ENCODE measurements at places on chromosomes 12 and 14.

GRCh38 chr14:52000696-52001095 lies 11.3 kb downstream of the RTRAF start:
- no peak for DNase-seq

- no peak for DNase-seq
Observed at GRCh38 chr12:40223646-40224045, 1.2 kb upstream of the LRRK2 start.

- DNase-seq: no peak
Observed at GRCh38 chr12:18275981-18276380, 14.7 kb downstream of the PIK3C2G start.

GRCh38 chr12:116697716-116698115 lies 40.2 kb downstream of the SPRING1 start:
- DNase-seq: no peak

- DNase-seq: no peak
Observed at GRCh38 chr14:89684139-89684538, 267.1 kb upstream of the FOXN3 start.

GRCh38 chr14:69079188-69079742 lies 73.7 kb downstream of the DCAF5 start:
- no peak for DNase-seq

DNA sequence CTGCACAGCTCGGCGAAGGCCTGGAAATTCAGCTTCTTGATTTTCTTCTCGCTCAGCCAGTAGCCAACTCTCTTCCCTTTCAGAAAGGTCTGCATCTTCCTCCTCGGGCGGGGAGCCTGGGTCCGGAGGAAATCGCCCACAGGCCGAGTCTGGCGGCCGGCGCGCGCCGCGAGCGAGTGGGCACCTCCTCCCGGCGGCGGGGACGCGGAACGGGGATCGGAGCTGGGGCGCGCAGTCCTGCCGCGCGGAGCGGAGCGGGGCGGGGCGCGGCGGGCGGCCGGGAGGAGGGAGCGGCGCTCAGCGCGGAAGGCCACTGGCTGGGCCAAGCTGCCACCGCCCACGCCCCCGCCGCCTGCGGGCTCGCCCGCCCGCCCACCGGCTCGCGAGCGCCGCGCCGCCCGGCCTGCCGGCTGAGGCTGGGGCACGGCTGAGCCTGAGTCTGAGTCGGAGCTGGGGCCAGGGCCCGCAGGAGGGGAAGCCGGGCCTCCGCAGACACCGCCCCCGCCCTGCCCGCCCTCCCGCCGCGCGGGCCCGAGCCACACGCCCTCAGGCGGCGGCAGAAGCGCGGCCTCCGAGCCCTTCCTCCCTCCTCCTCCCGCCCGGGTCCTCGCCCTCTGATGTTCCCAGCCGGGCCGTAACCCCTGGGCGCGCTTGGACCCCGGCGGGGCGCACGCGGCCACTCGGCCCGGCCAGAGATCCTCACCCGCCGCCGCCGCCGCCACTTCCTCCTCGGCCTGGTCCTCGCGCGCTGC lies 480 bp downstream of the ITPK1 start:
- peak; percentile 89 for DNase-seq

DNA sequence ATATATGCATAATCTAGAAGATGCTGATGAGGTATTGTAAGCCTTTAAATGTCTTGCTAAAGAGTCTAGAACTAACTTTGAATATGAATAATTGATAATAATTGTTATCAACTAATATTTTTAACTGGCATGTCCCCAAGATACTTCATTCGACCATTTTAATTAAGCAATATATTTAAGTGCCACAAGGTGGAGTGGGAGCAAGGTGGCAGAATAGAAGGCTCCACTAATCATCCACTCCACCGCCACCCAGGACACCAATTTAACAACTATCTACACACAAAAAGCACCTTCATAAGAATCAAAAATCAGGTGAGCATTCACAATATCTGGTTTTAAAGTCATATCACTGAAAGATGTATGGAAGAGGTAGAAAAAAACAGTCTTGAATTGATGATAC lies 409.6 kb downstream of the SEC23A start:
- no peak for DNase-seq

DNA sequence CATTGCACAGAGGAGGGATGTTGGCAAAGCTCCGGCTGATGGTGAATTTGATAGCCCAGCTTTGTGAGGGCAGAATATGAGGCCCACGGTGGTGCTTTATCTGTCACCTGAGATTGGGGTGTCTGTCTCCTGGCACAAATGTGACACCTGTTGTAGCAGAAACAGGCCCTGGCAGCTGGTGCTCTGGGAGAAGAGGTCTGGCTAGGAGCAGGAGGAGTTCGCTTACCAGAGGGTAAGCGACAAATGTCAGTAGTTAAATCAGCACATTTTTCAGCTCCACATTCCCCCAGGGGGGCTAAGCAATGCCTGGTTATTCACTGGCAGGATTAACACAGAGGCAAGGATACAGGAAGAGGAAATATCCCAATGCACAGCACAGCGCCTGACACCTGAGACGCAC lies 71.1 kb downstream of the B4GALNT3 start:
- DNase-seq: no peak

DNA sequence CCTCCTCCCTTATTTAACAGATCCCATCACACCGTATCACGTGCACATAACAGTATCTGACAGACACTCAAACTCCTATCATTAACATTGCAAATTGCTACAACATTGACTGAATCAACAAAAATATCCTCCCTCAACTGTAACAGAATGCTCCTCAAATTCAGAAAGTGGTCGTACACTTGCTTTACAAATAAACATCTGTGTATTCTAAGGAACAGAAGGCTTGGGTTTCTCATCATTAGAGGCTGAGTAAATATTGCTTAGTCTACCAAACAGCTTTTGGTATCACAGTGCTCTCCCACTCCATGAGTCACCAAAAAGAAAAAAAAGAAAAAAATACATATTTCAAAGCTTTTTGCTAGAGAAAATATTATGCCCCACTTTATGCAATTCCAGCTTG lies 23.9 kb downstream of the FERMT2 start:
- DNase-seq: no peak

DNA sequence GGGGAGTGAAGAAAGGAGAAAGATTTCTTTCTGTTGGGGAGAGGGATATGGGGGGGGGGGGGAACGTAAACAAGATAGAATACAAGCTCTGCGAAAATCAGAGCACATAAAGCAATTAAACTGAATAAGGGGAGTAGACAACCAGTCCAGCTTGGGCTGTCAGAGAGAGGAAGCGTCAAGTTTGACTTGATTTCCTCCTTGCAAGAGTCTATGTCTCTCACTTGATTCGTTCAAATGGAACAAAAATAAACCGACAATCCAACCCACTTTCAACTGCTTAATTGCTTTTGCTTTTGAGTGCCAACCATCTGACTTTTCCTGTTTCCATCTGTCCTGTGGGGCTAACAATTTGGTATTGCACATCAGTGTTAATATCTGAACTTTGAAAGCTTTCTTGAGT lies 942 bp downstream of the SYT1 start:
- DNase-seq: no peak

GRCh38 chr14:32980902-32981501 lies 42.3 kb downstream of the NPAS3 start:
- DNase-seq: no peak

DNA sequence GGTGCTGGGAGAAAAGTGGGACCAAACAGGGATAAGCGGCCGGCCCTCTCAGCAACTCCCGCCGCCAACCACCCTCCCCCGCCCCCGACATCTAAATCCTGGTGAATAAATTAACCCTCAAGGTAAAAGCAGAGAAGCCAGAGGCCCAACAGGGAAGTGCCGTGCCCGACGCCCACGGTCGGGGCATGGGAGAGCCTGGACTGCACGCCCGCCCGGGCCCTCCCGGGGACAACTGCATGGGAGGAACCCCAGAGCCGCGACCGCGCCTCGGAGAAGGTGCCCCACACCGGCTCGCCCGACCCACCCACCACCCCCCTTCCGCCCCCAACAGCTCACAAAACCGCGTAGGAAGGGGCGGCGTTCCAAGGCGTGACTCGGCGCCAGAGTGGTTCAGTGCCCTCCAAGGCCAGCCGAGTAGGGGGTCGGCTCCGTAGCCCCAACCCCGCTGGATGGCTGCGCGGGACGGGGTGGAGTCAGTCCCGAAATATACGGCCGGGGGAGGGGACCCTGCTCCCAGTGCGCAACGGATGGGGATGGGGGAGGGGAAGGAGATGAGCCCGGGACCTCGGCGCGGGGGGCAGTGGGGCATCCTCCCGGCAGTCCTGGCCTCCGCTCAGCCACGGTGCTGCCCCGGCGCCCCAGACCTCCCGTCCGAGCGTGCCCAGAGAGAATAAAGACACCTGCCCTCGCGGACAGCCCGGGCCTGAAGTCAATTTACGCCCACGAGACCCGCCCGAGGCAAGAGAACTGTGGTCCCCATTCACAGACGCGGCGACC lies 732 bp downstream of the SLC25A29 start:
- DNase-seq: no peak

DNA sequence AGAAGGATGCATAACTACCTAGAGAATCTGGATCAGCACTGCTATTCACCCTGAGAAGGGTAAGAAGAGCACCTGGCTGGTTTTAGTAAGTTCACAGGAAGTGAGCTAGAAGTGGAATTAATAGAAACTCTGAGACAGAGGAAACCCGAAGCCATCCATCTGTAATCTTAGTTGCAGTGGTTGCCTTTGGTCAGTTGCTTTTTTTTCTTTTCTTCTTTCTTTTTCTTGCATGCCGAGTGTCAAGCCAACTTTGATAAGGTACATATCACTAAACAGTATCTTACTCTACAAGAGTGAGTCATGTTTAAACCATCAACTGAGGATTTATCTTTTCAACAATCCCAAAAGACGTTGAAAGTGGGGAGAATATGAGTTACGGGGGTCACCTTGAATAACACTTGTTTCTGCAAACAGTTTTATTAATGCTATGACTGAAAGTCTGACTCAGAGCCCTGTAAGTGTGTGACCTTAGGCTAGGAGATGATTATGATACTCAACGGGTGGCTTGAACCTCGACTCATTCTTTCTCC lies 26.7 kb downstream of the C12orf75 start:
- DNase-seq: no peak

DNA sequence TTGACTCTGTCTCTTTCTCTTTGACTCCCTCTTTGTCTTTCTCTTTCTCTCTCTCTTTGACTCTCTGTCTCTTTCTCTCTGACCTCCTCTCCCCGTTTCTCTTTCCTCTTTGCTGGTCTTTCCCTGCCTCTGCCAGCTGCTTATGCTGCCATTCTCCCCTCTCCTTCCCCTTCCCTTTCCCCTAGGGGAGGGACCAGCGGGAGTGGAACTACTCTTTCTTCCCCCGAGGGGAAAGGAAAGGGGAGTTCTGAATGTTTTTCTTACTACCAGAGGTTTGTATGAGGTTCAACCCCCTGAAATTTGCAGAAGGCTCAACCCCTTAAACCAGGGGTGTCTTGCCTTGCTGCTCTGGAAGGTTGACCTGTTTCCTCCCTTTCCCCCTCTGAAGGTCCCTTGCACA lies 24.7 kb upstream of the RNASE1 start:
- no peak for DNase-seq

GRCh38 chr12:132384916-132385774 lies 55.8 kb upstream of the GALNT9 start:
- DNase-seq: no peak

DNA sequence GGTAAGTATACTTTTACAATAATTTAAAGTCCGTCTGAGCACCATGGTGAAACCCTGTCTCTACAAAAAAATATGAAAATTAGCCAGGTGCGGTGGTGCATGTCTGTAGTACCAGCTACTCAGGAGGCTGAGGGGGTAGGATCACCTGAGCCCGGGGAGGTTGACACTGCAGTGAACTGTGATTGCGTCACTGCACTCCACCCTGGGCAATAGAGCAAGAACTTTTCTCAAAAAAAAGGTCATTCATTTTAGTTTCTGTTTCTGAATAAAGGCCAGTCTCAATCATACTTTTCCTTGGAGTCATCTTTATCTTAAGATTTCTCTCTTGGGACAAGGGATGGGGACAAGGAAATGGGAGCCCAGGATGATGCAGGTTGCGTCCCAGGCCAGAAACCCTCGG lies 12.9 kb downstream of the ANKRD13A start:
- no peak for DNase-seq

DNA sequence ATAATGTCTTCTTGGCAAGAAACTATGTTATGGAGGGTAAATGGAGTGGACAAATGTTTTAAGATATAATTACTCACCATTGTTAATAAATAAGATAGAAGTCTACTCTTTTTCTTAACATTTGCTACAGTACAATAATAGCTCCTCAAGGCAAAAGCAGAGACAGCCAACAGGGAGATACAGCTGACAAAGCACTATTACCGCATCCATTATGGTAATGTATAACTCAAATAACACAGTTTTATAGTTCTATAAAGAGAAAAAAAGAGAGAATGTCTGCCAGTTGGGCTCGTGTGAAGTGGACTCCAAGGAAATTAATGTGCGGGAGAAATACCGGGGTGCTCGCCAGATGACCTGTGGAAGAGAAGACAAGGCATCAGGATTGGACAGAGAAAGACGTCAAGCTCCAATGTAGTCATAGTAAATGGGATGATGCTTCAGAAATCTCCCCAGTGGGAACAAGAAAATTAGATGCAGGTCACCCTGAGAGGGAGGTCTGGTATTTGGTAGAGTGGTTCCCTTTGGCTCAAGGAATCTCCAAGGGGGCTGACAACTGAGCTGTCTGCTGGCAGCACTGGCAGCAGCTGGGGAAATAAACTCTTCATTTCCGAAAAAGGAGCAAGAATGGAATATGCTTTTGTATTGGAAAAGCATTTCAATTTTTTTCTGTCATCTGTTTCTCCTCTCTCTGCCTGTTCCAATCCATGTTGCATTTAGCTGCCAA lies 343.9 kb downstream of the LRFN5 start:
- no peak for DNase-seq

DNA sequence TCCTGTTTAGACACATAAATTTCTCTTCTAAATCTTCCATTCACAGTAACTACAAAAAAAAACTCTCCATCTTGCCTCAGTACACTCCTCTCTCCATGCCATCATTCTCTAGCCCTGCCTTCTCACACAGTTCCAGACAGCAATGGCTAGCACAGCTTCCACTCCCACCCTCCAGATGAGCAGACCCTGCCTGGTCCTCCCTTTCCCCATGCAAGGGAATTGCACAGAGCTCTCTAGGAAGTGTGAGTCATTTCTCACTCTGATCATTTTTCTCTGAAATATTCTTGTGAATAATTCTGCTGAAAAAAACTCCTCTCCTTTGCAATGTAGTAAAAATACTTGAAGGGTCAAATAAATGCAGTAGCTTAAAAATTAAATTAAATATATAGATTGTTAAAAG lies 170.6 kb downstream of the BMP4 start:
- no peak for DNase-seq

- DNase-seq: no peak
Observed at GRCh38 chr12:666766-667308, 3.6 kb upstream of the NINJ2 start.

DNA sequence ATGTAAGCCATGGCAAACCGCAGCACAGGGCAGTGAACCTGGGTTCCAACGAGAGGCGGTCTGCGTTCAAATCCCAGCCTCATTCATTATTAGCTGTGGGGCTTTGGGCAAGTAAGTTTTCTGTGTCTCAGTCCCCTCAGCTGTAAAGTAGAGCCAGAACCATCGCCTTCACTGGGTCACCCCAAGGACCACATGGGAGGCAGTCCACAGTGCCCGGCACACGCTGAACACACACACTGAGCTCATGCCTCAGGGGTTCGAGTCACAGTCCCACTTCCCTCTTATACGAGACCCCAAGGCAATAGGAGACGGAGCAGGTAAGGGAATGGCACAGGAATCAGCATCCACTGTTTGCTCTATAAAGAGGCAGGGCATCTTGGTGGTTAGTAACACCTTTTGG lies 19.1 kb downstream of the LRTM2 start:
- DNase-seq: no peak

- no peak for DNase-seq
Observed at GRCh38 chr14:72318648-72319047, 386.4 kb downstream of the RGS6 start.

- DNase-seq: no peak
Observed at GRCh38 chr12:62720661-62721330, 214.2 kb downstream of the PPM1H start.
